Muscle of arm (tissue), 14 donors: ENCODE measurements at places on chromosomes 11 and 22.
A peak's percentile ranks its signal among the peaks of the same experiment; 100 is the strongest.

GRCh38 chr11:22922672-22923071, 62.4 kb upstream of the CCDC179 start:
- no peak for DNase-seq

DNA sequence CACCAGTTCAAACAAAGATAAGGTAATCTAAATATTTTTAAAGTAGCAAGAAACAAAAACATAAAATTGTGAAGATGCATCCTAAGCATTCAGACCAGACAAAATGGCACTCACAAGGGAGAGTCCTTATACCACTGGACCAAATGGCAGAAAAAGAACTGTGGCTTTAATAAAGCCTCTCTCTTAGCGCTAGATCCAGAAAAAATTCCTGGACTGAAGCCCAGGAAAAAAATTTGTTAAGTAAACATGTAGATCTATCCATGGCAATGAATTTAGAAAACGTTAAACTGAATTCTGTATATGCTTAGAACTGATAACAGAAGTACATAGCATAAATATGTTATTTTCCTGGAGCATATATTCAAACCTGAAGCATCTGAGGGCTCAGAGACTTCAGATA, 11.8 kb upstream of the CD59 start:
- peak; percentile 46 for DNase-seq

DNA sequence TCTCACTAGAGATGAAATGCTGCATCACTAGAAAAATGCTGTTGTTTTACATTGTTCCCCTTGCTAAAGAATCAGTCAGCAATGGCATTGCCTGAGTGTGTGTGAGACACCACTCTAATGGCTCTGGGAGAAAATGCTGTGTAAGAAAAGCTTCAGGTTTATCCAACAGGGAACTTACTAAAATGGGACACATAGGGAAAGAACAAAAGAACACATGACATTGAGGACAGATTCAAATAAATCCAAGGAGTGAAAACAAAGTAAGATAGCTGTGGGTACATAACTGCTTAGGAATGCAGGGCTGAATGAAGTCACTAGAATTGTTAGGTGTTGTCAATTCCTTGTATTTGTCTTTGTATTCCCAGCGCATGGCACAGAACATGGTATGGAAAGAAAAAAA, 24.2 kb downstream of the BLID start:
- no peak for DNase-seq

DNA sequence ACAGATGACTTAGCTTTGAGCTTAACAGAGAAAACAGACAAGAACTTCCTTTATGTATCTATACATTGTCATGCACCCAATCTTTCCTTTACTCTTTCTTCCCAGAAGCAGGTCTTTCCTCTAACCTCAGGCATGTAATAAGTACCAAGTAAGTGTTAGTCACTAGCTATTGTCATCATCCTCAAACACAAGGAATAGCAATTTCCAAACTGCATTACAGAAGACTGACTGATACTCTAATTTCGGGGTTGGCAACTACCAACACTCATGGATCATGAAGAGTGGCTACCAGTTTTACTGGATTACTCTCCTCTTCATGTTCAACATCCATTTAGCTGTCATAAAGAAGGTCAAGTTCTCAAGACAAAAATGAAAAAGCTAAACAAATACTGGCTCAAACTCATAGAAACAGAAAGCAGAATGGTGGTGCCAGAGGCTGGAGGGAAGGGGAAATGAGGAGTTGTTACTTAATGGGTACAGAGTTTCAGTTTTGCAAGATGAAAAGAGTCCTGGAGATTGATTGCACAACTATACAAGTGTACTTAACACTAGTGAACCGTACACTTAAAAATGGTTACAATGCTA, 111.6 kb downstream of the SIK3 start:
- DNase-seq, result no peak

DNA sequence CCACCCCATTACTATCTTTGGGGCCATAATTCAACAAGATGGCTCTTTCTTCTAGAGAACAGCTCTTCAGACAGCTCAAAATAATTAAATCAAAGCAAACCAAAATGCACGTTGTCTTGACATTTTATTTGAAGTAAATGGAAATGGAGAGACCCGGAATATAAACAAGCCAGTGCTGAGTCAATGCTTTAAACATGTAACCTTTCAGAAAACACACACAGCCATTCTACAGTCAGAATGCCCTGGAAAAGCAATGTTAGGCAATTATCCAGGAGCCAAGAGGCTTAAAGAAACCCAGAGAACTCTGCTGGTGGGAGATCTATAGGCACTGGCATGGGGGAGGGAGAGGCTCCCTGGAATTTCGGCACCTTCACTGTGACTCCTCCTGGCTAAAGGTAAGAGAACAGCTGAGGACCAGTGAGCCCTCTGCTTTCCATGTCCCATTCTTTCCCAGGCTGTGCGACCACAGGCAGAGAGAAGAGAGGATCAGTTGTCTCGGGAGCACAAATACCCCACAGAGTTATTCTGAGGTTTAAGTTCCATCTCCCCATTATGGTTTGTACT, 254.0 kb upstream of the CCDC90B start:
- DNase-seq, result no peak

- no peak for DNase-seq
These were observed 73.3 kb downstream of the PARVB start for GRCh38 chr22:44097263-44098020.

DNA sequence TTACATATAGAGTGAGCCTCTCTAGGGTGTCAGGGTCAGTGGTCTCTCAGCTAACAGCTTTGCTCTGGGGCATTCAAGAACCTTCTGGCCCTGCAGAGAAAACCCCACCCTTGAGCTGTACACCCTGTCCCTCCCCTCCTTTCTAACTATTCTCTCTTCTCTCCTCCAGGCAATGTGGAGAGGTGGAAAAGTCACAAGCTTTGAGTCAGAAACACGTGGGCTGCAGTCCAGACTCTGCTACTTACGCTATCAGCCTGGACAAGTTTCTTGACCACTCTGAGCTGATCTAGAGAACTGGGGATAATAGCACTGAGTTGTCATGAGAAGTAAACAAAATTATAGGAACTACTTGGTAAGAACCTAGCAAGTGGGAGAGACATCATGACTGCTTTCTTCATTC, 10.7 kb upstream of the FAM83F start:
- no peak for DNase-seq

DNA sequence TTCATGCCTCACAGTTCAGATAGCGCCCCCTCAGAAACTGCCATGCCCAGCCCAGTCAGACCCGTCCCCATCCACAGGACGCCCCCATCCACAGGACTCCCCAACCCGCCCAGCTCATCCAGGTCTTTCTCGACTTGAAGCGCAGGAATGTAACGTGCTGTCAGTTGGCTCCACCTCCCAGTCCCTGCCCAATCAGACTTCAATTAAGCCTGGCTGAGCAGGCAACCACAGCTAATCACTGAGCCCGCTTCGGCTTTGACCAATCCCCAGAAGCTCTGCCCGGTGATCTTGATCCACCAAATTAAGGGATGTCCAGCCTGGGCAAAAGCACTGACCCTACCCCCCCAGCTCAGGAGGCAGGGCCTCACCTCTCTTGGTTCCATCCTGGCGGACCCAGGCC, 10.5 kb upstream of the MFNG start:
- DNase-seq, result no peak

- peak; percentile 7 for DNase-seq
These were observed 98.6 kb downstream of the KIF18A start for GRCh38 chr11:28009388-28009787.

DNA sequence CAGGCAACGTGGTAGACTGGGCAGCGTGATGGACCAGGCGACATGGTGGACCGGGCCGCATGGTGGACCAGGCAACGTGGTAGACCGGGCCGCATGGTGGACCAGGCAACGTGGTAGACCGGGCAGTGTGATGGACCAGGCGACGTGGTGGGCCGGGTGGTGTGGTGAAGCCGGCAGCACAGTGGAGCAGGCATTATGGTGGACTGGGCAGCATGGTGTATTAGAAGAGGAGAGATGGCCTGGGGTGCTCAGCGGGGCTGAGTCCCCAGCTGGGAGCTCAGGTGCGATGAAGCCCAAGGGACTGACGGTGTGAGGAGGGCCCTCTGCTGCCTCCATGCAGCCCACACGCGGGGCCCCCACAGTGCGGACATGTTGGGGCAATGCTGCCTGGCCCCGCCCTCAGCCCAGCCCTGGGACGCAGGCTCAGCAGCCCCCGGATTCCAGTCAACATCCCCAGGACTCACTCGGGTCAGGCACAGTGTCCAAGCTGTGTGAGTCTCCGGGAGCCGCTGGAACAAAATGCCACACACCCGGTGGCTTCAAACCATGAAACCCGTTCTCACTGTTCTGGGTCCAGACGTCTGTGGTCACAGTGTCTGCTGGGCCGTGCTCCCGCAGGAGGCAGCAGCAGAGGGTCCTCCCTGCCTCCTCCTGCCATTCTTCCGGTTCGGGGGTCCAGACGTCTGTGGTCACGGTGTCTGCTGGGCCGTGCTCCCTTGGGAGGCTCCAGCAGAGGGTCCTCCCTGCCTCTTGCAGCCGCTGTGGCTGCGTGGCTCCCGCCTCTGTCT, 1084.9 kb downstream of the BRD1 start:
- DNase-seq, result no peak

DNA sequence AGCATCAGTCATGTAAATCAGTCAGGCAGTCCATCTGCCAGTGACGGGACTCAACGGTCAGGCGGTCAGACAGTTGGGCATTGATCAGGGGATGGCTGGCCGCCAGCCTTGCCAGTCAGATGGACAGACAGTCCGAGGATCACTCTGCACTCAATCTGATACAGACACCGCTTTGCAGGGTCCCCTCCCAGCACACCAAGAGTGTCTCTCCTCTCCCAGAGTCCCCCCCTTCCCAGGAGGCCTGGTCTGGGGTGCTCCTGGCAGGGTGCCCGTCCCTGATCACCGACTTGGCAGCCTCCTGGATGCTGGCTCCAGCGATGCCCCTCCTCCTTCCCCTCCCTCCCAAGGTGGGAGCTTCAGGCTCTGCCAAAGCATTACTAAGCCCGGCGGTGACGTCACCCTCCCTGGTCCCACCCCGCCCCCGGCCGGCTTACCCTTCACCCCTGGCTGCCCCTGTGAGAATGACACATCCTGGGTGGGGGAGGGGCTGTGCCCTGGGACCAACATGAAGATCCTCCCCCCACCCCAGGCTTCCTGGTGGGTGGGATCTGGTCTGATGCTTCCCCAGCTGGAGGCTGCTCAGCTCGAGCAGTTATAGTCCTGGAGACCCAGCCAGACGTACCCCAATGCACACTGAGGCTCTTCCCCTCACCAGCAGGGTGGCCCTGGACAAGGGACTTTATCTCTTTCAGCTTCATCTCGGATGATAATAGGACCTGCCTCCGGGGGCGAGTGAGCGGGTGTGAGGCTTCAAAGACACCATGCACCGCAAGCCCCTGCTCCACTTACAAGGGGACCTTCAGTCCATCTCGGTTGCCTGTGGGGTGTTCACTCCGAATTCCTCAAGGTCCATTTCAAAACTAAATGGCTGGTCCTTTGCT, 69.2 kb downstream of the CD82 start:
- DNase-seq, result peak; percentile 43

- no peak for DNase-seq
These were observed 66.0 kb downstream of the MYEOV start for GRCh38 chr11:69359735-69360480.

DNA sequence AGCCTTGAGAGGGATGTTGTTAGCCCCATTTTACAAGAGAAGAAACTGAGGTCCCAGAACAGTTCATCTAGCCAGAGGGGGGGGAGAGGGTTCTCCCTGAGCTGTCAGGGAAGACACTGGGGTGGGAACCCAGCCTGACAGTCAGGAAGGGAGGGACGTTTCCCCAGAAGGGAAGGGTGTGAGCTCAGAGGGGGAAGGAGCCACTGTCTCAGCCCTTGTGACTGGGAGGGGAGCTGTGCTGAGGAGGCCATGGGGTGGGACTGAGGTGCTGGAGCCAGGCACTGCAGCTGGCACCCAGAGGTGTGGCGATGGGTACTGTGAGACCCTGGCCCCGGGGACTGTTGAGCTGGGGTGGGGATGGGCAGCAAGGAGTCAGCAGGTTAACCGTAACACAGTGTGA, 35.7 kb downstream of the DAGLA start:
- DNase-seq, result no peak

DNA sequence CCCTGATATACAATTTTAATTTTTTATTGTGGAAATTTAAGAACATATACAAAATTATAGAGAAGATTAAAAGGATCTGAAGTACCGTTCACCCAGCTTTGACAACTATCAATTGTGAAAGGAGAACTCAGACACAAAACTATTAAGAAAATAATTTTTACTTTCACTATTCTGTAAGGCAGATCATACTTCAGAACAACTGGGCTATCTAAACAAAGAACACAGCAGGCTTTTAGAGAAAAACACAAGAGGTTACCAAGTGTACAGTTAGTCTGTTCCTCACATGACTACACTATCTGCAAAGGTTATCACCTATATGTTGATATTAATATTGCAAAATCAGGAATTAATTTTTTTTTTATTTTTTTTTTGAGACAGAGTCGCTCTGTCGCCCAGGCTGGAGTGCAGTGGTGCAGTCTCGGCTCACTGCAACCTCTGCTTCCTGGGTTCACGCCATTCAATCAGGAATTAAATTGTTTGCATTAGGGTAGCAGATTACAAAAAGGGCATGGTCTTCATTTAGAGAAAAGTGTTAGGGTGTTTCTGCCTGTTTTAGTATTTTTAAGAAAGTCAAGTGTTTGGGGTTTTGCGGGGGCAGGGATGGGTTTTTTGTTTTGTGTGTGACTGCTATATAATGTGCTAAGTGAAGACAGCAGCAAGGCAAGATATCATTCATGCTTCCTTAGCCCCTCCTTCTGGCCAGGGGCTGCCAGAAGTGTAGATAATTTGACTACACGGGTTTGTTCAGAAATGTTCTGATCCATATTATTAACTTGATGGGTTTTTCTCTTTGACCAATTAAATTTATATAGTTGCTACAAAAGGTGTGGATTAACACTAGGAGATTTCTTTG, 27.6 kb upstream of the SIK2 start:
- no peak for DNase-seq

DNA sequence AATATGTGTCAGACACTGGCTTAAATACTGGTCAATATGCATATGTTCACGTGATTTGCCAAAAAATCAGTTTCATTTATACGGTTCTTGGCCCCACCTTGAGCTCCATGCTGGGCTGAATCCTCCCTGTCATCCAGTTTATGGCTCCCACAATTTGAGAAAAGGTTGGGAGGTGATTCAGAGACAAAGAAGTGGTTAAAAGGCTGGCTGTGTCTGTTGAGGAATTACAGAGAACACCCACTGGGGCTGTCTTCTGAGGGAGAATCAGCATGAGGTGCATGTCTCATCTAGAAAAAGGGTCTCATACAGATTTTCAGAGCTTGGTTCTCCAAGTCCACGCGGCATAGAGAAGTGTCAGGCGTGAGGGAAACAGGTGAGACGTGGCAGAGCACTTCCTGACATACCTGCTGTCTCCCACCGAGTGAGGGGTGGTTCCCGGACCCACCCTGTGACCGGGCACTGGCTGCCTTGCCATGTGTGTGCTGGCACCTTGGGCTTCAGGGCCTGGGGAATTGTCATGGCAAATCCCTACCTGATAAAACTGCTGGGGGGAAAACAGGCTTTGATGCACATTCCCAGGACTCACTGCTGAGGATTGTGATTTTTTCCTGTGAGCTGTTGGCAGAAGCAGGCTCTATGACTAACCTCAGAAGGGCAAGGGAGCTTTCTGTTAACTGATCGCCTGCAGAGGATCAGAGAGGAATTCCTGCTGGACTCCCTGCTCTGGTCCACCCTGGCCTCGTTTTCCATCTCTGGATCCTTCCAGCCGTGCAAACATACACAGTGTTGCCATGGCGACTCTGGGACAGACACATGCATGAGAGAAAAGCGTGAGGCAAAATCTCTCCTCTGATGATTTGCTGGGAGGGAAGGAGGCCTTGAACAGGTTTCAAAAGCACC, 223.6 kb downstream of the ADAMTS15 start:
- DNase-seq, result peak; percentile 94

- no peak for DNase-seq
These were observed 24.0 kb upstream of the ATXN10 start for GRCh38 chr22:45647532-45648225.
